ENCODE measurements at places on chromosomes 3 and 15. TPM values are rescaled to one million over a fixed set of nuclear protein-coding genes. Genes with fewer than 3 reads are reported as not detected.

GRCh38 chr15:94015324-94015723 lies 216.0 kb upstream of the MCTP2 start:
- no peak for DNase-seq
- no peak overlapping the region for H3K27ac ChIP-seq
- no peaks in the 10 kb centered on the region for H3K4me1 ChIP-seq
- H3K27me3 ChIP-seq = no peaks in the 10 kb centered on the region

DNA sequence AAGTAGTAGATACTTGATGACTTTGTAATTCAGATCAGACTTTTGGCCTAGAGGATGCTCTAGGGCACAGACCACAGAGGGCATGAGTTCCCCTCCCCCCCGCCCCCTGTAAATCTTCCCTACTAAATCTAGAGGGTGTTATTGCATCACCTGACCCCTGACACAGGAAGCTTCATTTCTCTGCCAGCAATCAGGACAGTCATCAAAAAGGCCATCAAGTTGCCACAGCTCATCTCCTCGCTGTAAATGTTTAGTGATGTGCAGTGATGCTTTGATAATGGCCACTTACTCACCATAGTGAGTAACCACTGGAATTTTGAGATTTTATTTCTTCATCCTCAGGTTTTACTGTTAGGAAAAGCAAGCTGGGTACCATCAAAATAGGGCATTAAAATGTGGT lies 289.2 kb upstream of the CHRM5 start:
- H3K4me3 ChIP-seq = no peak overlapping the region
- no peaks in the 10 kb centered on the region for H3K4me1 ChIP-seq
- H3K27ac ChIP-seq = no peak overlapping the region
- H3K36me3 ChIP-seq = no peaks in the 10 kb centered on the region

- no peaks in the 10 kb centered on the region for H3K36me3 ChIP-seq
- DNase-seq = no peak
- H3K27me3 ChIP-seq = no peaks in the 10 kb centered on the region
- H3K4me3 ChIP-seq = peak within 1 kb of the TSS; percentile 38
- H3K27ac ChIP-seq = peak within 1 kb of the TSS; percentile 70
Measured at GRCh38 chr3:73624821-73625665, at the start of gene PDZRN3. Gene PDZRN3 (minus strand): TSS chr3:73624941.

DNA sequence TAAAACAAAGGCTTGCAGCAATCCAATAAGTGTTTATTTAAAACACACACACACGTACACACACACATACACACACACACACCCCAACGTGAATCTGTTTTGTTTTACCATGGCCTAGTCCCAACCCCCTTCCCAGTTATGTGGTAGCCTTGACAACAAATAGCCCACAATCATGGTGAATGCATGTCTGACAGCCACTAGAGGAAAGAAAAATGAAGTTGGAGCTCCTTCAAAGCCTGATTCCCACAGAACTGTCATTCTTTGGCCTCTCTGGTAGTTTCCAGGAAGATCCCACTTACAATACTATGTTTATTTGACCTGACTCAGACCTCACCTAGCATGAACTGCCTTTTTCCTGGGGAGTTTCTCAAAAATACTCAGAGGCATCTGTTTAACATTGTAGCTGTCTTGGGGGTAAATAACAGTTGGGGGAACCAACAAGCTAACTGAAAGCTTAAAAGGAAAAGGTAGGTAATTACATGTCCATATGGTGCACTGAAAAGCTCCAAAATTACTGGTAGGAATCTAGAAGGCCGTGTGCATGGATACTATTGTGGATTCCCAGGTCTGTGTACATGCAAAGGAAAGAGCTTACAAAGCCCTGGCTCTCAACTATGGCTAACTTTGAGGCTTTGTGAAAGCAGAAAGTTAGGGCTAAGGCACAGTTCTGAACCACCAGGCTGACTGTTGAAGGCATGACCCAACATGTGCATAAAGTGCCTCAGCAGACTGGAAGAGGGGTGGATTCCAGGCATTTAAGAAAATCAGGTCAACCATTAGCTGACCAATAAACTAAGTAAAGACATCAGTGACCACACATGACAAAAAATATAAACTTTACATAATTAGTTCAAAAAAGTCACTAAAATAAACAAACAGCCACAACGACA lies 65.3 kb downstream of the FAIM start:
- no peak overlapping the region for H3K27ac ChIP-seq
- DNase-seq = no peak
- H3K36me3 ChIP-seq = peaks cover 16% of the 10 kb centered on the region

DNA sequence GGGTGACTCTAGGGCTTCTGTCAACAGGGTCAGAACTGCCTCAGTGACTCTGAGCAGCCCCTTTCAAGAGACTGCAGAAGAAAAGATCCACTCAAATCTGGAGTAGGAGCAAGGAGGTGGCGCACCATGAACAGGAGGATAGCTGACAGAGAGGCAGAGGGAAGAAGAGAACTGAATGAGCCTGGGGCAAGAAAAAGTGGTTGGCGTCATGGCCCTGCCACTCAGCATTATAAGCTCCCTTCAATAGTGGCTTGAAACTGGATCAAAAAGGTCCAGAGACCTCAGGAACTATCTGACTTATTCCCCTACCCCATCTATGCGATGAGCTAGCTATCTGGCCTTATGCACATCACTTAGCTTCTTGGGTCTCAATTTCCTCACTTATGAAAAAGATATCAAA lies 66.6 kb downstream of the NCEH1 start:
- no peaks in the 10 kb centered on the region for H3K4me1 ChIP-seq
- H3K27me3 ChIP-seq = no peaks in the 10 kb centered on the region
- no peak overlapping the region for H3K27ac ChIP-seq
- peaks cover 24% of the 10 kb centered on the region for H3K36me3 ChIP-seq
- no peak for DNase-seq
- no peak overlapping the region for H3K4me3 ChIP-seq

GRCh38 chr3:197809356-197810020 lies 18.4 kb downstream of the LRCH3 start:
- H3K4me3 ChIP-seq = no peak overlapping the region
- no peaks in the 10 kb centered on the region for H3K27me3 ChIP-seq
- no peak for DNase-seq
- no peak overlapping the region for H3K27ac ChIP-seq
- no peaks in the 10 kb centered on the region for H3K36me3 ChIP-seq

DNA sequence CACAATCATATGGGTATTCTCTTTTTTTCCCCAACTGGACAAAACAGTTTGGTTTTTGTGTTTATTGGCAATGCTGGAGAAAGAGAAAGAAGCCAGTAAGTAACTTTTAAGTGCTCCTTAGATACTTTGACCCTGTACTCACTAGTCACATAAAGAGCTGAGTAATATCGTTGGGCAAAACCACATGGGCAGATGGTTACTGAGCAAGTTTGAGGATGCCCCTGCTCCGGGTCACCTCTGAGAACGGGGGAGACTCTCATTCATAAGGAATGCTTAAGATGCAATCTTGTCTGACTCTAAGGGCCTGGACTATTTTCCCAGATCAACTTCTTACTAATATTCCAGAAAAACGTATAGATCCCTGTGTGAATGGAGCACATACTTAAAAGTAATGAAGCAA lies 106.4 kb upstream of the SLC2A2 start:
- DNase-seq = no peak
- H3K36me3 ChIP-seq = no peaks in the 10 kb centered on the region
- no peaks in the 10 kb centered on the region for H3K4me1 ChIP-seq
- no peaks in the 10 kb centered on the region for H3K27me3 ChIP-seq

DNA sequence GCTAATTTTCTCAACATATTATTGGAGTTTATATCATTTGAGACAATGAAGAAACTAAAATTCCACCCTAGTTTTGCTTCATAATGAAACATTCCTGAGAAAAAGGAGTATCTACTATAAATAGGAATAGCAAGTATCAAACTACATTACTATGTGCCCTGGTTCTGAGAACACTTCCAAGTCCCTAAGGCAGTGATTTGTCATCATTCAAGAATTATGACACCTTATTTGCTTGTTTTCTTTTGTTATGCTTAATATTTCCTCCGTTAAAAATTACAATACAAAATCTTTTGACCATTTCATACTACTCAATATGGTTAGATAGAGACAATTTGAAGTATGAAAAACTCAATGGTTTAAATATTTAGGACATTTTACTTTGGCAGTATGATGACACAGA lies 707.8 kb upstream of the GOLIM4 start:
- H3K4me3 ChIP-seq = no peak overlapping the region
- no peak for DNase-seq
- H3K27me3 ChIP-seq = no peaks in the 10 kb centered on the region
- H3K27ac ChIP-seq = no peak overlapping the region

DNA sequence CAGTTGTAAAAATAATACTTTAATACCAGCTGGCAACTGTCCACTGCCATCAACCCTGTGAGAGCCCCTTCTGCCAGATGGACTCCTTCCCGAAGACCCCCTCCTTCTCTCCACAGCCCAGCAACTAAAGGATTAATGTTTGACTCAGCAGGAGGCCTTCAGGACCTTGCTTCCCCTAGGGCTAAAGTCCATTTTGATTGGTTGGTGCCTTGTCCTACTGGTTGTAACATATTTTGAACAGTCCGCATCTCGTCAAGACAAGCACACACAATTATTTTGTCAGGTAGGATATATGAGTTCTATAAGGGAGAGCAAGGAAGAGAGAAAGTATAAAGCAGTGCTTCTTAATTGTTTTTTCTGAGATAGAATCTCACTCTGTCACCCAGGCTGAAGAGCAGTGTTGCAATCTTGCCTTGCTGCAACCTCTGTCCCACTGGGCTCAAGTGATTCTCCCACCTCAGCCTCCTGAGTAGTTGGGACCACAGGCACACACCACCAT lies 18.6 kb downstream of the ACOX2 start:
- DNase-seq = no peak
- H3K36me3 ChIP-seq = no peaks in the 10 kb centered on the region
- no peaks in the 10 kb centered on the region for H3K4me1 ChIP-seq
- no peak overlapping the region for H3K27ac ChIP-seq

- no peaks in the 10 kb centered on the region for H3K27me3 ChIP-seq
- peak overlapping the region; percentile 98 for H3K4me3 ChIP-seq
- peak overlapping the region; percentile 96 for H3K27ac ChIP-seq
- no peaks in the 10 kb centered on the region for H3K36me3 ChIP-seq
Measured at GRCh38 chr15:75455982-75456531, 4.6 kb upstream of the SIN3A start.

DNA sequence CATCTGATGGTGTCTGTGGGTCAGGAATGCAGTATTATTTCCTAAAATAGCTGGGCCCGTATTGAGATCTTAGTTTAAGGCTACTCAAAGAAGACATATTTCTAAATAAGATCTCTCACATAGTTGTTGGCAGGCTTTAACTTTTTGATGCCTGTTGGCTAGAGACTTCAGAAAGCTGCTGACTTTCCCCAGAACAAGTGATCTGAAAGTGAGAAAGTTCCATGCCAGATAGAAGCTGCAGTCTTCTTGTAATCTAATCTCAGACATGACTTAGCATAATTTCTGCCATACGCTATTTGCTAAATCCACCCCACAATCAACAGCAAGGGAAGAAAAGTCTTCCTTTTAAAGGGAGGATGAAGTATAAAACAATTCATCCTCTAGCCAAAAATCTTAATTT lies 867.1 kb downstream of the IGSF11 start:
- H3K4me3 ChIP-seq = no peak overlapping the region
- DNase-seq = no peak
- no peak overlapping the region for H3K27ac ChIP-seq

GRCh38 chr3:81579744-81580143 lies 181.7 kb downstream of the GBE1 start:
- no peaks in the 10 kb centered on the region for H3K36me3 ChIP-seq
- DNase-seq = no peak
- no peaks in the 10 kb centered on the region for H3K4me1 ChIP-seq
- no peaks in the 10 kb centered on the region for H3K27me3 ChIP-seq
- H3K4me3 ChIP-seq = no peak overlapping the region

DNA sequence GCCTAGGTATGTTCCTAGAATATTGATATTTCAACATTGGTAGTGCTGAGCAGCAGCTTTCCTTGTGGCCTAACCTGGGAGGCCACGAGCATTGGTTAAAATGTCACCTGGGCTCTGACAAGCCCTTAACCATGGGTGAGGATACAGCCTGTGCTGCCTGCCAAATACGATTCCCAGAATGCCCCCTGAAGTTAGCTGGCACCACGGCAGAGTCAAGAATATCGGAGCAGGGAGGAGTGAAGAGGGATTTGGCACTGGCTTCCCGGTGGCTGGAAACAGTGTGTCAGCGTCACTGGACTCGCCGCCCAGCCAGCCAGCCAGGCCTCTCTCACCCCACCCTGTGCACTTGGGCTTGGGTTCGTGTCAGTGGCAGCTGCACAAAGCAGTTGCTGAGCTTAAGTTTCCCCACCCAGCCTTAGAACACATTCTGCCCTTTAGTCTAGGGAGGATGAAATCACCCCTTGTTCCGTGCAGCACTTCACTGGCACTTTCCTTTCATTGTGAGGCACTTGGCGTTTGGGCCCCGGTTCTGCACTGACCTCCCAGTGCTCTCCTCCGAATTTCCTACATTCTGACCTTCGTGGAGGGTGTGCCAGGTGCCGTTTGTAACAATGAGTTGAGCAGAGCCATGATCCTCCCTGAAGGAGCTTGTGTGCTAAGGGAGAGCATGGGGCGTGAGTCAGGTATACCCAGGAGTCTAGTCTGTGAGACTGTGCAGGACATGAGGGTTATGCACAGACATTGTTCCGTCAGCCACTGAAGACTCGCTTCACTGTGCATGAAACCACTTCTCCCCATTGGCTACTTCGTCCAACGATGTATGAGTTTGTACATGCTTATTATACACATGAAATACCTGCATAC lies 152.8 kb upstream of the BHLHE40 start:
- peaks cover 36% of the 10 kb centered on the region for H3K4me1 ChIP-seq
- DNase-seq = peak; percentile 88
- peak overlapping the region; percentile 89 for H3K27ac ChIP-seq
- no peaks in the 10 kb centered on the region for H3K27me3 ChIP-seq
- no peaks in the 10 kb centered on the region for H3K36me3 ChIP-seq

- no peaks in the 10 kb centered on the region for H3K4me1 ChIP-seq
- no peaks in the 10 kb centered on the region for H3K36me3 ChIP-seq
- H3K27ac ChIP-seq = no peak overlapping the region
- DNase-seq = no peak
Measured at GRCh38 chr3:74214286-74214685, 400.2 kb downstream of the CNTN3 start.

Gene HTR3E
- not detected for total RNA-seq

Gene PDZRN3
- total RNA-seq = 13.3 TPM

Gene UBAP1L
- 7.6 TPM for total RNA-seq

Gene TNNC1
- total RNA-seq = not detected

All from Peyer's patch (tissue), 4 donors.